ENCODE measurements at places on chromosomes 5 and 9.
A peak's percentile ranks its signal among the peaks of the same experiment; 100 is the strongest.

GRCh38 chr5:61362796-61363368 lies 30.8 kb downstream of the ZSWIM6 start:
- no peak for DNase-seq

- no peak for DNase-seq
These were observed 21.4 kb upstream of the ALDOB start for GRCh38 chr9:101457003-101457402.

DNA sequence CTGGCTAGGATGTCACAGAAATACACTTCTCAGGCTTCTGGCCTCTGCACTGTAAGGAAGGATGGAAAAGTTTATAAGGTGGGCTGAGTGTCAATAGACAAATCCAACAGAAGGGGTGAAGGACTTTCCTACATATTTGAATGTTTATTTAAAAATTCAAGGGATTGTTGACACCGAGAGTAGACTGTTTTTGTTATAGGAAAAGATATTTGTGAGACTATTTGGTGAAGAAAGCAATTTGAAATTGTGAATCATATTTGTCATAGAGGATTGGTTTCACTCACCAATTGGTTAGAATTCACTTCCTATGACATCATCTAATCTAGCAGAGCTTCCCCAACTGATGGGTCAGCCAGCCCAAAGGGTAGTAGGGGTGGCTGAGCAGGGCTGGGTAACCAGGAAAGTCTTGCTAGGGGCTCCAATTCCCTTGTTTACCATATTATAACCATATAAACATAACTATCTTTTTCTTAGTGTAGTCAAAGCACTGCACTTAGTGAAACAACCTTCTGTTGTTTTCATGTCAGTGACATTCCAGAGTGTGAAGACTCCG lies 14.9 kb upstream of the MEGF10 start:
- no peak for DNase-seq

GRCh38 chr5:619444-619843 lies 7.3 kb downstream of the CEP72 start:
- DNase-seq: no peak

DNA sequence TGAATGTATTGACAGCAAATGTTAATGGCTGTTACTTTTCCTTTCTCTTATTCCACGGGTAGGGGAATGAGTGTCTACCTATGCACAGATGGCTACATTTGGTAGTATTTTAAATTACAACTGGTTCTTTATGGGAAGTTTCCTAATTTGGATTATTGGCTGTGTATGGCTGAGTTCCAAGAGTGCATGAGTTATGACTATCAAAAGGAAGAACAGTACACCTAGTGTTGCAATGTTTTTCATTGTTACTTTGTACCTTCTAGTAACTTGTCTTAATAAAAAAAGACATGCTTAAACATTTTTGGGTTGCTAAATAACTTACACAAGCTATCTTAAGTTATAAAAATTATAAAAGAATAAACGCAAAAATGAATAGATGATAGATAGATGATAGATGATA lies 35.8 kb upstream of the MAMDC2 start:
- DNase-seq: no peak

- no peak for DNase-seq
These were observed 138.3 kb downstream of the TMEM161B start for GRCh38 chr5:88130211-88130815.

- DNase-seq: no peak
These were observed 62.0 kb downstream of the MTX3 start for GRCh38 chr5:79929095-79929494.

DNA sequence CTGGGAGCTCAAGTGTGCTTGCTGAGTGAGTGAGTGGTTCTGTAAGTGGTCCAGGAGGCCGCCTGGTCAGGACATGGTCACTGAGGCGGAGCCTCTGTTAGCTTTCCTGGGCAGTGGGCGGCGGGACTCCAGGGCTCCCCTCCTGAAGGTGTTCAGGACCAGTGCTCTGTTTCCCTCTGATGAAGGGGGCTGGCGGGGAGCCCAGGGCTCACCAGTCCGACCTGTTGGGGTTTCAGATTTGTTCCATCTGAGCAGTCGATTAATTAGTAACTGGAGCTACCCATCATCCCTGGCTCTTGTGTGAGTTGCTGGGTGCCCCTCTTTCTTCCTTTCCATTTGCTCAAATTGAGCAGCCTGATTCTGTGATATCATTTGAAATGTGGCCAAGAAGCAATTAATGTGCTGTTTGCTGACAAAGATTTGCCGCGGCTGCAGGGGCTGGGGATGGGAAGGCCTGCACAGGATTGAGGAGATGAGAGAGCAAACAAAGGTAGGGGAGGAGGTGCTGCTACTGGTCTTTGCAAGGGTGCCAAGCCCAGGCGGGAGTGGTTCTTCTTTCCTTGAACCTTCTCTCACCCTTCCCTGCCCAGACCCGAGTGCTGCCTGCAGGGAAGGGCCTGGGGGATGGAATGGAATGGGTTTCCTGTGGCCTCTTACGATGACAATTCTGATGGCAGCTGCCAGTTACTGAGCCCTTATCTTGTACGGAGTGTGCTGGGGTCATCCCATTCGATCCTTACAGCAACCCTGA lies 92.8 kb upstream of the PITX1 start:
- no peak for DNase-seq

DNA sequence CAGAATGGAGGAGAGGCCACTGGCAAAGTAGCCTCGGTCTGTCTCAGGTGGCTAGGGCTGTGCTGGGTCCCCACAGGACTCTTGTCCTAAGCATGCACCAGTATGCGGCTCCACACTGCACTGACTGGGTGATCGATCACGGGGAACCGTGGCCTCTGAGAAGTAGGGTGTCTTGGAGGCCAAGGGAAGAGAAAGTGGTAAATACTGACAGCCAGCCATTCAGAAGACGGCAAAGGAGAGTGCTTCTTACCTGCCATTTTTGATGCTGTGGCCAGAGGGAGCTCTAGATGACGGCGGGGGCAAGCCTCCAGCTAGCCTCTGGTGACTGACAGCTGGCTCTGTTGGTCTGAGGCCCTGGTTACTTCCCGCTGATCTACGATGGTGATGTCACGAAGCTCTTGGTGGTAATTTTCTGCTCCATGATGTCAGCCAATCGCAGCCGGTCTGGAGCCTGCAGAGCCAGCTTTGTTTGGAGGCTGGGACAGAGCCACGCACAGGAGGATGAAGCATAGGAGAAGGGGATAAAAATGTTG lies 40.4 kb upstream of the GADD45G start:
- no peak for DNase-seq

GRCh38 chr5:57504357-57504756 lies 21.7 kb upstream of the ACTBL2 start:
- DNase-seq: no peak

GRCh38 chr9:69590266-69590665 lies 81.9 kb downstream of the APBA1 start:
- no peak for DNase-seq

DNA sequence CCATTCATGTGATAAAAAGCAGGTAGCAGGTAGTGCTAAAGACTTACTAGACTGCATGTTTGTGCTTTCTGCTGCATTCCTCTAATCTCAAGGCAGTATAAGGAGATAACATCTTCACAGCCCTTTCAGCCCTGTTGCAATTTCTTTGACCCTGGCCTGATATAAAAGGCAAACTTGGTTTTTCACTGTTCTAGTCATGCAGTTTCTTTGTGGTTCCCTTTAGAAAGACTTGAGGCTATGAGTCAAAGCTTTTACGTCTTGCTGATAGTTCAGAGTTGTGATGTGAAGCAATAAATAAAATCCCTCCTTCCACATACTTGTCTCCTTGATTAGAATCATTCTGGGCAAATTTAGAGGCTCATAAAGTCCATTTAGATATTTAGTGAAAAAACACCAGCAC lies 88.6 kb upstream of the CDKN2B start:
- no peak for DNase-seq

DNA sequence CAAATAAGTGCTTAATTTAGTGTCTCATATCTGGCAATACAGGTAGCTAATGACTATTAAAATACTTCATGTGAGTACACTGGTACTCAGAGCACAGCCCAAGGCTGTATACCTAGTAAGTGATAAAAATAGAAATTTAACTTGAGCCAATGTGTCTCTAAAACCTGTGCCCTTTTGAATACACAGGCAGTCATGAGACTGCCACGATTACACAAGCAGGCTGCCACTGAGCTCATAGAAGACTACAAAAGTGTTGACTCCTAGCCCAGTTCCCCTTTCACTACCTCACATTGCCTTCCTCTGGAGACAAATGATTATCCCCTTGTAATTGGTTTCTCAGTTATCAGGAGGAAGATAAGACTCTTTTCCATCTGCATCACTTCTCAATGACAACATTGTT lies 66.3 kb upstream of the PAPPA start:
- no peak for DNase-seq

- DNase-seq: no peak
These were observed 376.5 kb downstream of the SH3GL2 start for GRCh38 chr9:17955409-17955808.

- DNase-seq: no peak
These were observed 77.9 kb upstream of the MVB12B start for GRCh38 chr9:126248680-126249079.

- no peak for DNase-seq
These were observed 102.2 kb downstream of the SNX18 start for GRCh38 chr5:54619731-54620130.

- DNase-seq: no peak
These were observed 63.3 kb downstream of the FYB1 start for GRCh38 chr5:39156082-39156481.

- DNase-seq: peak; percentile 15
These were observed 268.6 kb upstream of the MVB12B start for GRCh38 chr9:126058011-126058531.

GRCh38 chr9:13587571-13587970 lies 308.1 kb upstream of the MPDZ start:
- no peak for DNase-seq

DNA sequence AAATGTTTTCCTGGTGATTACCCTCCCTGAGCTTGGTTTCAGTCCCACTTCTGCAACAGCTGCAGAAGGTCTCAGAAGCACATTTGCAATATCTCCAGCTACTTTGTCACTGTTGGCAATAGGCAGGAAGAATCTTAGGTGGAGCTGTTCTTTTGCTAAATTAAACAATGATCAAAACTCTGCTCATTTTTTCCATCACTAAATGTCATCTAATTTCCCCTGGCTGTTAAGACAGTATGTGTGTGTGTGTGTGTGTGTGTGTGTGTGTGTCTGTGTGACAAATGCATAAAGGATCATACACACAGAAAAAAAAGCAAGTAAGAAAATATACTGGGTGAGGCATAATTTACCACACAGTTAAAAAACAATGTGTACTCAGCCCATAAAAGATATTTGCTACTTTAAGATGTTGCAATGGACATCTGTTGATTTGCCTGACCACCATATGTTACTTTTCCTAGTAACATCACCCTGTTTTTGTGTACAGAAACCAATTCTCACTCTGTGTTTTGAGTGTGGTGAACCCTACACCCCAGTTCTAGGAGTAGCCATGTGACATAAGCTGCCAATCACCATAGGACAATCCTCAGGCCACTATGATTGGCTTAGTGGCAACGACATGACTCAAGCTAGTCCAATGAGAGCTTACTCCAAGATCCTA lies 572.6 kb upstream of the CLINT1 start:
- DNase-seq: no peak

DNA sequence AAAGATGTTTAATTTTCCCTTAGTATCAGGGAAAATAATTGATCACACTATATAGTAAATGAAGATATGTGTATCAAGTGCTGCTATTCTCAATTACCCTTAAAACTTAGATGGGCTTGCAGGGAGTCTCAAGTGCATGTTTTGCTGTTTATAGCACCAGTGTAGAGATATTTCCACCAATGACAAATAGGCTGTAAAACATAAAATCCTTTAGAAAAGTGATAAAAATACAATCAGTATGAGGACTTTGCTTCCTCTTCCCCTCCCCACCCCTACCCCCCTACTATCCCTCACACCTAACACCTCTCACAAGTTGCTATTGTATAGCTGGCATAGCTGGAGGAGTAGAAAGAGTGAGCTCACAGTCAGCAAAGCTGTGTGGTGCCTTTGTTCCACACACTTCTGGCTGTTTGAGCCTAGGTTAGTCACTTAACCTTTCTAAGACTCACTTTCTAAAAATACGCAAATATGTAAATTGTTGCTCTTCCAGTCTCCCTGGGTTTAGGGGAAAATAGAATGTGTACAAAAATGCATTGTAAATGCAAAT lies 93.1 kb downstream of the PDE4D start:
- DNase-seq: no peak

DNA sequence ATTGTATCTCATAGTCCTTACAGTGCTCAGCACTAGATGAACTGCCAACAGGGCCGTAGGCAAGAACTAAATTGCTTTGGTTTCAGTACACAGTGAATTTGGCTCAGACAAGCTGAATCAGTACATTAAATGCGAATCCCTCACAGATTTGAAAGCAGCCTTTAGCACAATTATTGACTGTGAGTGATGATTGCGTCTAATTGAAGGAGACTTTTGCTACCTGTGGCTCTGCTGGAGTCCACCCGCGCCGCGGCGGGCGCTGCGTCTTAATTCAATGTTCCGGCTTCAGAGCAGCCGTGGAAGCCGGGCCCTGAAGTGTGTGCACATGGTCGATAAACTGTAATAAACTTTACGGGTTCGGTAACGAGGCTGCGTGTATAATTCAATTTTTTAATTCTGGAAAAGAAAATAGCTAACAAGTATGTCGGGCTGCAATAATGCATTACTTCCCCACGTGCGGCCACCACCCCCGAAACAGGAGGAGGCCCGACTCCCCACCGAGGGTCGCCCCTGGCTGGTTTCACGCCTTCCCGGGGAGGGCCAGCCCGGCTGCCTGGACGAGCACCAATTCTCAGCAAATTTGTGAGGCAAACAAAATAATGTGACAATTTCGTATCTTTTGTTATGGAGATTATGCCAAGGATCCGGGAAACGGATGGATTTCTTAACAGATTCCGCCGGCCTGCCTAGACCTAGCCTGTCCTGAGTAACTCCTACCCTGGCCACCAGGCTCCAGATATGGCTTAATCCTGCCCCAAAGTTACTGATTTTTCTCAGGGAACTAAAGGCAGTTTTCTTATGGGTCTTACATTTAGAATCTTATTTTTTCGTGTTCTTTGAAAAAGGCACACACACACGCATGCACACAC lies 269.4 kb upstream of the IRX1 start:
- no peak for DNase-seq

GRCh38 chr9:94847486-94847885 lies 121.0 kb downstream of the AOPEP start:
- DNase-seq: no peak

DNA sequence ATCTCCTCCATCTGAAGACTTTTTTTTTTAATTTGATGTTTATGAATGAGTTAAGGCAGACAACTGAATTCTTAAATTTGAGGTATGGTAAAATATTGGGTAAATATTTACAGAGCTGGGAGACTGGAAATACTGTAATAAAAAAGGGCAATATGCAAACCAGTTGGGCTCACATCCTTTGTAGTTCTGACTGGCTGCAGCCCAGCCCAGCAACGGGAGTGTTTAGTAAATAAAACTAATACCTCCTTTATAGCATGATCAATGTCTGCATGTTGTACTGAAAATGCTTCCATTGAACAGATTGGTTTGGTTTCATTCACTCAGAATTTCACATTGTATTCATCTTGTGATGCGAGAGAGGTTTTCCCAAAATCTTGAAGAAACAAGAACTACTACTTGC lies 365.0 kb downstream of the DMRT2 start:
- no peak for DNase-seq

DNA sequence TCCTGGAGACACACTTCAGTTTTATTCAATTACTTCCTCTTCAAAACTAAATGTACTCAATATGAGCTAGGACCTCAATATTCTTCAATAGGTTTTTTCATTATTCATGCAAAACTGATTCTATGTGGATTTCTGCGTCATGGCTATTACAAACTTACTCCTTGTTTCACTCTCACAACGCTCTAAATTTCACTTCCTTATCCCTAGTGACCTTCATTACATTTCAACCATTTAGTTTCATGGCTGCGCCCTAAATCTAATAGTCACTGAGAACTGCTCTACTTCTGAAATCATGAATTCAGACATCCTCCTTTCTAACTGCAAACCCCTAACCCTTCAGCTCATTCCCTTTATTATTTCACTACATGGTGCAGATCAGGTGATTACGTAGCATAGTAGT lies 93.9 kb downstream of the SLC25A46 start:
- no peak for DNase-seq

Measured in HFF-Myc (cell line).